Caco-2 (cell line): ENCODE measurements at places on chromosomes 4 and X. TPM values are rescaled to one million over a fixed set of nuclear protein-coding genes. Genes with fewer than 3 reads are reported as not detected.

DNA sequence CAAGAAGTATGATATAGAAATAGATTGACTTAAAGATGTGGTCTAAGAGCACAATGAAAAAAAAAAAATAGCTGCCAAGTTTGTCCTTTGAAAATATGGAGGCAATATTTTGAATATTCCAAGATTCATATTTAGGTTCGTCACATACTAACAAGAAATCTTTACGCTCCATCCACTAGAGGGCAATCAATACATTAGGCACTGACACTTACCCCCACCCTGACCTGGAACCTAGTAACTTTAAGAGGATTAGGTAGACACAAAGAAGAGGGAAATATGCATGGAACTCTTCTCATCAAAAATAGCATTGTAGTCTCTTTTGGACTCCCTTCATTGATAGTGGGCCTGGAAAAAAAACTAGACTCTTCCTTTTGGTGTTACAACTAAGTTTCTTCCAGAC, 1108.1 kb downstream of the PCDH19 start:
- H3K27ac ChIP-seq: no peak overlapping the region
- no peak overlapping the region for H3K4me3 ChIP-seq
- H3K4me1 ChIP-seq: no peaks in the 10 kb centered on the region
- no peak for DNase-seq

CLGN gene
- total RNA-seq: 2.6 and 5.5 TPM in 2 replicates

DNA sequence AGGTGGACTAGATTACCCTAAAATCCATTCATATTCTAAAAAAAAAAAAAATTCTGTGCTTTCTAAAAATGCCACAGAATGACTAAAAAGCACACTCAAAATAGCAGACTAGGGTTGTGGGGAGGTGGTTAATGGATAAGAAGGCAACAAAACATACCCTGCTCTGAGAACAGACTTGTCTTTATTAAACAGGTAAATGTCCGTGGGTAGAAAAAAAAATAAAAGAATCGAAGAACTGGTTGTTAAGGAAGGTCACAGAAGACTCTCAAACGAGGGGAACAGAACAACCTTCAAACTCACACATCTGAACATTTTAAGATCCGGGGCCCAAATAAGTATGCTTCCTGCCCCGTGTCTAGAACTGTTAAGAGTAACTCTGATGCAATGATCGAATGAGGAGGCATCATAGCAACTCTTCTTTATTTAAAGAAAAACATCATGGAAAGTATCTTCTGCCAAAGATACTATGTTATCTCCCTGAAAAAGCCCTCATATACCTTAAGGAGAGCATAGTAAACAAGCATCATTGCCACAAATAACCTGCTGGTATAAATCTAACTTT, 68.4 kb downstream of the ELF2 start:
- DNase-seq: no peak
- no peaks in the 10 kb centered on the region for H3K36me3 ChIP-seq
- H3K4me3 ChIP-seq: no peak overlapping the region
- H3K27ac ChIP-seq: no peak overlapping the region
- H3K27me3 ChIP-seq: no peaks in the 10 kb centered on the region

CT47B1 gene
- total RNA-seq: not detected in 2 replicates

TLR10 gene
- total RNA-seq: not detected in 2 replicates

DNA sequence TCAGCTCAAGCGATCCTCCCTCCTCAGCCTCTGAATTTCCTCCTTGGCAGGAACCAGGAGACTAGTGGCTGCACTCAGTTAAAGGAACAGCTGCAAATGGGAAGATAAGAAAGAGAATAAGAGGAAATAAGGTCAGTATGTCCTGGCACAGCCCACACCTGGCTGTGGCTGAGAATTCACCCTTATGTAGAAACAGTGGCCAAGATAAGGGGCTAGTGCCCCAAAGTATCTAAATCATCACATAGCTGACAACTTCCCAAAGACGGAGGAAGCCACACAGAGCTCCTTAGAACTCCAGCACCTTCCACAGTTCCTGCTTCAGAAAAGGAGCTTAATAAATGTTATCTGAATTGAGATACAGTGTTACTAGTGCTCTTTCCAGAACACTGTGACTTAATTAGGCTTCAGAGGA, 2.3 kb upstream of the CHIC2 start:
- no peak overlapping the region for H3K27ac ChIP-seq
- no peaks in the 10 kb centered on the region for H3K36me3 ChIP-seq
- peaks cover 18% of the 10 kb centered on the region for H3K4me1 ChIP-seq
